ENCODE measurements at places on chromosomes 7 and 10.

- no peak for DNase-seq
Measured at GRCh38 chr7:64870656-64871055, 32.4 kb upstream of the ZNF273 start.

- peak; percentile 87 for DNase-seq
Measured at GRCh38 chr10:80535671-80536360, 1.9 kb upstream of the SH2D4B start.

GRCh38 chr10:52313256-52313932, 687 bp upstream of the DKK1 start:
- DNase-seq: no peak

DNA sequence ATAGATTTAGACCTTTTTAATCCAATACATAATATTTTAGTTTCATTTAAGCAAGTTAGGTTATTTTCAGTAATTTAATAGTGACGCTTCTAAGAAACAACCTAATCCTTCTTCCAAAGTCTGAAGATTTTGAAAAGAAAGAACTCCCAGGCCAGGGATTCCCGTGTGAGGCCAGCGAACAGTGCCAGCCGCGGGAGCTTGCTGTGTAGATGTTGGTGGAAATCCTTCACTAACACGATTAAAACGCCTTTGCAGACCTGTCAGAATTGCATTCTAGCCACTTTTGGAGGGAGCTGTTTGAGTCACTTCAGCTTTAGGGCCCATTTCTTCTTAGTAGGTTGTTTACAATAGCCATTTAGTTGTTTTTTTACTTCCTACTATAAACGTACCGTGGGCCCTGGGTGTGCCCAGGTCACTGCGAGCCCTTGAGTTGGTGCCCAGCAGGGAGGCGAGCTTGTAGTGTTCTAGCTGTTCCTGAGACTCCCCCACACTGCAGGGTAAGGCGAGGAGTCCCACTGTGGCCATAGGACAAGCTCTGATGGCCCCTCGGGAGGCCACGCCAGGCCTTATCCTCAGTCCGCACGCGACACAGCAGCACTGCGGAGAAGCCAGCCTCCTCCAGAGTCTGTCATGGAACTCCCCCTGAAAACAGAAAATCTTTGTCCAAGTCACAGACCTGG, 32.3 kb downstream of the PPP2R2D start:
- DNase-seq: no peak

GRCh38 chr10:10460451-10460850, 557.2 kb upstream of the CELF2 start:
- peak; percentile 87 for DNase-seq

DNA sequence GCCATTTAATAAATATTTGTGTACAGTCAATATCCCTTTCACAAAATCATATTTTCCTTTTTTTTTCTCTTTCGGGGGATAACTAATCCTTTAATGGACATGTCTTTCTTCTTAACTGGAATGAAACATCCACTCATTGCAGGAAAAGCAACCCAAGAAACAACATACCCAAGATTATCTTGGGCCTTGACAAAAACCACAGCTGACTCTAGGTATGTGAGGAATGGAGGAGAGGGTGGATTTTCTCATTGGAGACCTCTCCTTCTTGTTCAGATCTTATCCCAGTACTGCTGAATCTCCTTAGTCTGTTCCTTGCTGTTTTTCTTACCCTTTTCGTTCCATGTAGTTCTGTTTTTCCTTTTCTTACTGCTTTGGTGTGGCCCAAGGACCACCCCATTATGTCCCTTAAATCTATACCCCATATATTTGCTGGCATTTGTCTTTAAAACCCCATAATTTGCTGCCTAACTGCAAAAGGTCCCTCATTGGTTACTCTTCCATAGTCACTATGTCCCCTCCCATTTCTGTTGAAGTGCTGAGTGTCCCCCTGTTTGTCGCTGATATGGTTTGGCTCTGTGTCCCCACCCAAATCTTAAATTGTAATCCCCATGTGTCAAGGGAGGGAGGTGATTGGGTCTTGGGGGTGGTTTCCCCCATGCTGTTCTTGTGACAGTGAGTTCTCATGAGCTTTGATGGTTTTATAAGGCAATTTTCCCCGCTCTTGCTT, 6.8 kb upstream of the CDK6 start:
- DNase-seq: no peak

GRCh38 chr10:32055478-32056135, 618 bp downstream of the KIF5B start:
- peak; percentile 80 for DNase-seq

GRCh38 chr7:48301201-48301600, 129.9 kb downstream of the ABCA13 start:
- no peak for DNase-seq

- no peak for DNase-seq
Measured at GRCh38 chr10:6530211-6530840, 49.8 kb downstream of the PRKCQ start.

DNA sequence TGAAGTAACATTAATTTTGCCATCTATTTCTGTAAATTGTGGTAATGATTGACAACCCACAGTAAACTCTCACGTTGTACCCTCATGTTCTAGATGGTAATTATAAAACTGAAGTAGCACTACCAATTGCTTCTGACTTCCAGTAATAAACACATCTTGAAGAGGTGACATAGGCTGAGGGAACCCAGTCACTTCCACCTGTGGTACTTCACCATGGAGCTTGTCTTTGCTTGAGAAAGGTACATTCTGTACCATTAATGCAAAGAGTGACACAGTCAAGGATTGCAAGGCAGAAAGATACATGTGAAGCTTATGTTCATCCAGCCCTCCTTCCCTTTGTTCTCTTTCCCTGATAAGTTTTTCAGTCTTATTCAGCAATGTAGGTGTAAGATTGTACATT, 11.2 kb downstream of the CAPZA2 start:
- no peak for DNase-seq

GRCh38 chr7:37409461-37409860, 39.2 kb downstream of the ELMO1 start:
- DNase-seq: peak; percentile 77

- DNase-seq: no peak
Measured at GRCh38 chr10:108957681-108958080, 965.6 kb downstream of the XPNPEP1 start.

- DNase-seq: no peak
Measured at GRCh38 chr10:128498378-128498730, 372.1 kb upstream of the MKI67 start.

DNA sequence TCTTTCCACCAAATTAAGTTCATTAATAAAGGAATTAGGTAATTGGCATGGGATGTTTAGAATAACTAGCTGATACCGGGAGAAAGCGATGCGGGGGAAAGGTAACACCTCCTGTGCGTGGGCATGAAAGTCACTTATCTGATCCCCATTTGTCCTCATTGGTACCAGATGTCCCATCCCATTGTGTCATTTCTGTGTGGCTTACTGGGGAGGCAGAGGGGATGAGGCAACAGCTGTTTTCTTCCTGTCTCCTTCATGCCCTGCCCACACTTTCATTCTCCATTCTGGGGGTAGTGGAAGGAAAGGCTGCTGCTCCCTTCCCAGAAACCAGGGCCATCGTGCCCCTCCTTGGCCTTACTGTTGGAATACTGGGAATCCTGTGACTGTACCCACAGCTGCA, 27.1 kb downstream of the EEPD1 start:
- DNase-seq: no peak

GRCh38 chr7:139094030-139094429, 15.5 kb downstream of the ZC3HAV1 start:
- DNase-seq: no peak
